ENCODE measurements at places on chromosomes 11 and 22. TPM values are rescaled to one million over a fixed set of nuclear protein-coding genes. Genes with fewer than 3 reads are reported as not detected.
A peak's percentile ranks its signal among the peaks of the same experiment; 100 is the strongest.

Gene GPHA2
- total RNA-seq = 1.3 TPM

Gene UPK3A
- total RNA-seq = 0.40 TPM

Gene TTC36
- total RNA-seq = 1.2 TPM

Gene C11orf91
- total RNA-seq = 0.26 TPM

Gene AMPD3
- total RNA-seq = 17.6 TPM

Gene OR5J2
- total RNA-seq = not detected

- DNase-seq = peak; percentile 40
Observed at GRCh38 chr11:75867778-75868374, 52.9 kb downstream of the UVRAG start.

DNA sequence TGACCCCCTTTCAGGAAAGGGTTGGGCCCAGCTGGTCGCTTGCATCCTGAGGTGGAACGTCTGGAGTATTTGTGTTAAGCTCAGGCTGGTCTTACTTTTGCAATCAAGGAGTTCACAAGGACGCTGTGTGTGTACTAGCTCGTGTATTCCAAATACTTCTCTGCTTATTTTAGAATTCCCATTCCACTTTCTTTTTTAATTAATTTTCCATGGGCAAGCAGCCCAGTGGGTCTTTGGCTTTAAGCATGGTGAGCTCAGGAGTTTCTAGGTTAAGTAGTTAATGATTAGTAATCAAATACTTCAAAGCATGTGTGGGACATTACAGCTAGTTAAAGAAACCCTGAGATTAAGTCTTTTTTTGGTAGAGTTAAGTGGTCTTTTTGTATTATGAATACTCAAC, 68.6 kb downstream of the CSNK2A3 start:
- no peak for DNase-seq

DNA sequence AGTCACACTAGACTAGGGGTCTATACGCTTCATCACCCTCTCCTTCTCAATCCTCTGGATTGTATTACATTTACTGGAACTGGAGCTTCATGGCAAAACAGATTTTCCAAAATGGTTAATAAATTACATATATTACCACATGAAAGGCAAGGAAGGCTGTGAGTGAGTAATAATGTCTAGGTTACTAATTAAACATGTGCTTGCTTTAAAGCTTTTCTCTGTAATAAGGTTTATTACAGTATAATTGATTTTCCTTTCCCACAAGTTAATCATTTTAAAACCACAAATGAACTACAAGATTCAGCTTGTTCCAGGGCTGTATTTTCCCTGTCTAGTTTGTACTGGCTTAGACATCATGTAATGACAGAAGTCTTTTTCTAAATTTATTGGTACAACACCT, 25.6 kb downstream of the MMP13 start:
- no peak for DNase-seq

- DNase-seq = no peak
Observed at GRCh38 chr11:79439886-79440570, 802 bp downstream of the TENM4 start.

DNA sequence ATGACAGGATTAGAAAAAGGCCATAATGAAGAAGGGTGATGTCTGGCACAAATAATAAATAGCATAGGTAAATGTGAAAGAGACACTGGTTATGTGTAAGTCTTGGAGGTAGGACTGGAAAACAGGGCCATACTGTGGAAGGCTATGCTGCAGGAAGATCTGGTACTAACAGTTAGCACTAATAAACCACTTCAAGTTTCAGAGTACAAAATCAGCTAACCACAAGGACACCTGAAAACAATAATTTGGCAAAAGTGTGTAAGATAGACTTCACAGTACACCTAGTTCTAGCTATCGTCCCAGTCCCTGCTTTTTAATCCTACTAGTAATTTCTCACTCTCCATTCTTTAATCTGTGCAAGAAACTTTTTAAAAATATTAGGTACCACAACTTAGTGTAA, 44.3 kb downstream of the CWF19L2 start:
- DNase-seq = no peak

- DNase-seq = no peak
Observed at GRCh38 chr11:9112075-9112474, 20.7 kb upstream of the SCUBE2 start.

GRCh38 chr22:33539902-33540751, 380.1 kb downstream of the LARGE1 start:
- peak; percentile 89 for DNase-seq

GRCh38 chr11:80109031-80109430, 668.2 kb upstream of the TENM4 start:
- DNase-seq = no peak

DNA sequence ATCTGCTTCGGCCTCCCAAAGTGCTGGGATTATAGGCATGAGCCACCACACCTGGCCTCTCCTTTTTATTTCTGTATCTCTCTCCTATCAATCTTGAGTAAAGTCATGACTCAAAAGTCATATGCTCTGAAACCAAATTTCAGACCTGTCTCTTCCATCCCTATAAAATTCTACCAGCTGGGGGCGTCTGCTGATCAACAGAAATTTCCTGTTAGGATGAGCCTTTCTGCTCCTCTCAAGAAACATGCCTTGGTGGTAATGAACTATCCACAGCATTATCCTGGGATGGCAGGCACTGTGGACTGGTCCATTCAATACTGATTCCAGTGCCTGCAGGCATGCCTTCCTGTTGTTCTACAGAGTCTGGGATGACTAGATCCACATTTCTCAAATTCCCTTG, 472.6 kb downstream of the NELL1 start:
- DNase-seq = no peak

GRCh38 chr11:123168241-123168640, 26.8 kb downstream of the CLMP start:
- no peak for DNase-seq

All from mucosa of gallbladder (tissue), 1 donor.